Aortic smooth muscle cell (primary cell): ENCODE measurements at places on chromosomes 5 and 9. TPM values are rescaled to one million over a fixed set of nuclear protein-coding genes. Genes with fewer than 3 reads are reported as not detected.

CIZ1 gene
- total RNA-seq: 18.4 and 31.7 TPM in 2 replicates

FAM114A2 gene
- 30.9 and 40.7 TPM in 2 replicates for total RNA-seq

C8G gene
- 0.13 and 0.44 TPM in 2 replicates for total RNA-seq

DMRTA1 gene
- total RNA-seq: under 0.01 and 0.06 TPM in 2 replicates

C9 gene
- total RNA-seq: 0.25 TPM in 1 of 2 replicates, not detected in the other

CENPH gene
- 12.6 and 14.0 TPM in 2 replicates for total RNA-seq

FOXD4L4 gene
- under 0.01 and 0.26 TPM in 2 replicates for total RNA-seq

KIF12 gene
- total RNA-seq: not detected in 2 replicates

FAM163B gene
- total RNA-seq: not detected in 2 replicates

CMYA5 gene
- 0.26 and 0.31 TPM in 2 replicates for total RNA-seq

TAF11L10 gene
- total RNA-seq: not detected in 2 replicates

POLR3G gene
- total RNA-seq: 2.0 and 3.2 TPM in 2 replicates

MRPS27 gene
- total RNA-seq: 44.8 and 59.7 TPM in 2 replicates

SLCO6A1 gene
- not detected in 2 replicates for total RNA-seq

BAAT gene
- not detected in 2 replicates for total RNA-seq

SIT1 gene
- total RNA-seq: 0.25 and 0.53 TPM in 2 replicates

PCDHGB2 gene
- total RNA-seq: 3.4 and 5.9 TPM in 2 replicates

SLC6A3 gene
- total RNA-seq: not detected in 2 replicates

PCDHA7 gene
- 0.13 and 0.37 TPM in 2 replicates for total RNA-seq

SIMC1 gene
- total RNA-seq: 3.0 and 3.3 TPM in 2 replicates

CCL28 gene
- total RNA-seq: 1.1 and 1.6 TPM in 2 replicates

PDZD2 gene
- total RNA-seq: 0.19 and 1.1 TPM in 2 replicates

ENHO gene
- total RNA-seq: not detected in 2 replicates

CDX1 gene
- 0.12 and 0.13 TPM in 2 replicates for total RNA-seq

PPP2R2B gene
- total RNA-seq: 0.75 and 0.79 TPM in 2 replicates

CCDC187 gene
- total RNA-seq: under 0.01 TPM in 2 replicates

SV2C gene
- total RNA-seq: under 0.01 TPM in 1 of 2 replicates, not detected in the other

LEAP2 gene
- 0.06 and 0.26 TPM in 2 replicates for total RNA-seq

SPRY4 gene
- total RNA-seq: 16.5 and 16.8 TPM in 2 replicates

PCDHB7 gene
- 0.79 and 1.1 TPM in 2 replicates for total RNA-seq

FAM221B gene
- total RNA-seq: not detected in 2 replicates

SPINK6 gene
- not detected in 2 replicates for total RNA-seq

ANKRD55 gene
- not detected in 2 replicates for total RNA-seq

TRIO gene
- total RNA-seq: 99.9 and 131 TPM in 2 replicates

CDKN2B-AS1 gene
- total RNA-seq: 4.9 and 5.2 TPM in 2 replicates

MYORG gene
- total RNA-seq: 0.92 and 1.2 TPM in 2 replicates

PCDHGB3 gene
- total RNA-seq: 5.7 and 8.4 TPM in 2 replicates

HBEGF gene
- 4.8 and 5.8 TPM in 2 replicates for total RNA-seq

LCN9 gene
- not detected in 2 replicates for total RNA-seq

PCSK5 gene
- total RNA-seq: 7.1 and 9.4 TPM in 2 replicates
